Cardiac muscle cell (in vitro differentiated cells and primary cell): ENCODE measurements at places on chromosomes 7 and 10. TPM values are rescaled to one million over a fixed set of nuclear protein-coding genes. Genes with fewer than 3 reads are reported as not detected.

DNA sequence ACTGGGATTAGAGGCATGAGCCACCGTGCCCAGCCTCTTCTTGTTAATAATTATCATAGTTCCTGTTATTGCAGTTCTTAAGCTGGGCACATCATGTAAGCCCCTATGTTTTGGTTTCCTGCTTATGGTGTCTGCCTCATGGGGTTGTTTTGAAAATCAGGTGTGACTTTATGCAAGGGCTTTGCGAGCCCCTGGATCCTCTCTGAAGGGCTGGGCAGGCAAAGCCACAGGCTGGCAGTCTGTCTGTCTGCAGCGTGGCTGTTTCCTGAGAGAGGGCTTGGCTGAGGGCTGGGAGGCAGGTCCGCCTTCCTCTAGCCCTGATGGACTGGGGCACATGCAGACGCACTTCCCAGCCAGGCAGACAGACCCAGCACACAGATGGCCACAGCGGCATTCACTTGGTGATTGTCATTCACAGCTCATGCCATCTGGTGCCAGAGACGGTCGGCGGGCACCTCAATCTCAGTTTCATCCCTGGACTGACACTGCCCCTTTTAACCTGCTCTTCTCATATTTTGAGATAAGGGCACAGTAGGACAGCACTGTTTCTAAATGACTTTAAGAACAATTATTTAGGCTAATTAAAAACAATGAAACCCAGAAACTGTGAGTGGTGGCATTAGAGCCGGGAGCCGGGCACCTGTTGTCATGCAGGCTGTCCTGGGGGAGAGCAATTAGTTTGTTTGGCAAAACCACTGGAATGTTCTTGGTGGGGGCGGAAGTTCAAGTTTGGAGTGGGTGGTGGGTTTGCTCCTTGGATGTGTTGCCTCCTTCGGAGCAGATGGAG is 35.5 kb downstream of the RBM20 start:
- no peak for DNase-seq

DNA sequence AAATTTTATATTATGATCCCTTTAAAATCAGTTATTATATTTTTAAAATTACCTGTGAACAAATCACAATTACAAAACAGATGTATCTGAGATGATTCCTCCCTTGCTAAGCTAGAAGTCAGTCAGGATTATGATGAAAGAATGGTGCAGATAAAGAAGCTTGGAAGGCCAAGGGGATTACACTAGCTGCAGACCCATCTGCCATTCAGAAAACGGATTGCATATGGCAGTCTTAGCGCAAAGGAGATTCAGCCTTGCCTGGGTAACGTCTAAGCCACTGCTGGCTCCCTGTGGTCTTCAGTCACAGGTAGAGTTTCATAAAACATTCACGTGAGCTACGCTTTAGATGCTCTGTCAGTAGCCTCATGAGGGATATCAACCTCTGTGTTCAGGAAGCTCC is 222.2 kb downstream of the POU6F2 start:
- no peak for DNase-seq

Gene FAM20C
- total RNA-seq, result 15.0 and 15.7 TPM in 2 replicates

Gene PTF1A
- not detected in 2 replicates for total RNA-seq

Gene CRTAC1
- total RNA-seq, result 0.30 and 3.1 TPM in 2 replicates
